Hair follicular keratinocyte (primary cell): ENCODE measurements at places on chromosomes 2 and 18. TPM values are rescaled to one million over a fixed set of nuclear protein-coding genes. Genes with fewer than 3 reads are reported as not detected.

Gene MLPH
- 1.7 and 9.9 TPM in 2 replicates for total RNA-seq

Gene APLF
- total RNA-seq = 2.2 and 2.3 TPM in 2 replicates

Gene TMEM247
- total RNA-seq = not detected in 2 replicates

Gene SCYGR1
- not detected in 2 replicates for total RNA-seq

Gene CCL20
- total RNA-seq = 10.0 and 10.8 TPM in 2 replicates

Gene SPC25
- 2.0 and 8.8 TPM in 2 replicates for total RNA-seq

Gene FN1
- 133 and 1,059 TPM in 2 replicates for total RNA-seq

Gene FHOD3
- 7.5 and 8.4 TPM in 2 replicates for total RNA-seq

Gene CCDC85A
- total RNA-seq = 0.08 TPM in 1 of 2 replicates, not detected in the other

Gene SKOR2
- not detected in 2 replicates for total RNA-seq

Gene GAL3ST2
- total RNA-seq = not detected in 2 replicates

Gene TMEM169
- total RNA-seq = under 0.01 and 0.08 TPM in 2 replicates

Gene CAPN14
- 0.30 and 0.47 TPM in 2 replicates for total RNA-seq

Gene CNTNAP5
- total RNA-seq = not detected in 2 replicates

Gene GAD1
- 2.1 TPM in 2 replicates for total RNA-seq

Gene SLC14A1
- not detected in 2 replicates for total RNA-seq

Gene SFT2D3
- 3.6 and 6.6 TPM in 2 replicates for total RNA-seq

Gene PRSS56
- total RNA-seq = not detected in 2 replicates
